IMR-90 (cell line): ENCODE measurements at places on chromosomes 2 and 18. TPM values are rescaled to one million over a fixed set of nuclear protein-coding genes. Genes with fewer than 3 reads are reported as not detected.
A peak's percentile ranks its signal among the peaks of the same experiment; 100 is the strongest.

DNA sequence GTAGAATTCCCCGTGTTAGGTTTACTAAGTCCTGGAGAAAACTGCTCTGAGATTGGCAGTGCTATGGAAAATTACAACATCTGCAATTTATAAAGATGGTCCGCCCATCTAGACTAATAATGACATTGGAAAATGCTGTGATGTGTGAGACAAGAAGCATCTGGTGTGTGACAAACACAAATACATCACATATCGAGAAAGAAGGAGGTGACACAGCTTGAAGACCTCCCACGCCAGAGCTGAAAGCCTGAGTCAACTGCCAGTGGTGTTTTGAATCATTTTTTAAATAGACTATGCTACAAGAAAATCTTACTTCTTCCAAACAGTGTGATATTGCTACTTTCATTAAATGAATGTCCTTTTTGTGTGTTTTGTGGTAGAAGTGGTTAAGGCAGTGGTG is 8.6 kb upstream of the ANO7 start:
- DNase-seq: peak; percentile 36

DNA sequence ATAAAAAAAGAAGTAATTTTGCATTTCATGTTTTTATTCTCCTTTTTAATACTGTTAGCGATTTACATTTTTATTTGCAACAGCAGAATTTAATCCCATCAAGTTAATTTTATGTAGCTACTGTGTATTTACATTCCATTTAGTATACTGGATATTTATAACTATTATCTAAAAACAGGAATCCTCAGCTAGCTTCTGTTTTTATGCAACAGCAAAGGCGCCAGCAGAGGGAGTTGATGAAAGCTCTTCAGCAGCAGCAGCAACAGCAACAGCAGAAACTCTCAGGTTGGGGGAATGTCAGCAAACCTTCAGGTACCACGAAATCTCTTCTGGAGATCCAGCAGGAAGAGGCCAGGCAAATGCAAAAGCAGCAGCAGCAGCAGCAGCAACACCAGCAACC is 26.2 kb upstream of the SNORC start:
- no peak for DNase-seq

GRCh38 chr2:189304360-189304759 is 124.8 kb upstream of the COL5A2 start:
- DNase-seq: no peak

GRCh38 chr18:289026-289425 is 21.2 kb upstream of the THOC1 start:
- no peak for DNase-seq

- DNase-seq: no peak
These were observed 142.9 kb downstream of the PKP4 start for GRCh38 chr2:158599609-158600008.

DSG2 gene
- 1.7 and 2.3 TPM in 2 replicates for total RNA-seq

PARD6G gene
- 2.5 and 3.3 TPM in 2 replicates for total RNA-seq

DNA sequence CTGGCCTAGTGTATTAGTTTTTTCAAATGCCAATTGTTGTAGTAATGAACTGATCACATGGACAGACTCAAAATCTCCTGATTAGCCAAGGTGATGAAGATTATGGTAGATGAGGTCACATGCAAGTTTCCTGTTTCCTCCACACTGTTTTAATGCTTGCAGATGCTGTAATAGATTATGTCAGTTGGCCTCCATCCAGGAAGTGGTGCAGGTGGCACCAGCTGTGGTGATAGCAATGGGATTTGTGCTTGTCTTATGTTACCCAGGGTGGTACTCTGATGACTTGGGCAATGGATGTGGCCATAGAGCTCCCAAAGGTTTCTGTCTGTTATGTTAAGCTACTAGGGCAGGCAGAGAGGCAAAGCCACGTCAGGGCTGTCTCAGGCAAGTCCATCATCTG is 332.9 kb upstream of the DDX18 start:
- DNase-seq: no peak

DNA sequence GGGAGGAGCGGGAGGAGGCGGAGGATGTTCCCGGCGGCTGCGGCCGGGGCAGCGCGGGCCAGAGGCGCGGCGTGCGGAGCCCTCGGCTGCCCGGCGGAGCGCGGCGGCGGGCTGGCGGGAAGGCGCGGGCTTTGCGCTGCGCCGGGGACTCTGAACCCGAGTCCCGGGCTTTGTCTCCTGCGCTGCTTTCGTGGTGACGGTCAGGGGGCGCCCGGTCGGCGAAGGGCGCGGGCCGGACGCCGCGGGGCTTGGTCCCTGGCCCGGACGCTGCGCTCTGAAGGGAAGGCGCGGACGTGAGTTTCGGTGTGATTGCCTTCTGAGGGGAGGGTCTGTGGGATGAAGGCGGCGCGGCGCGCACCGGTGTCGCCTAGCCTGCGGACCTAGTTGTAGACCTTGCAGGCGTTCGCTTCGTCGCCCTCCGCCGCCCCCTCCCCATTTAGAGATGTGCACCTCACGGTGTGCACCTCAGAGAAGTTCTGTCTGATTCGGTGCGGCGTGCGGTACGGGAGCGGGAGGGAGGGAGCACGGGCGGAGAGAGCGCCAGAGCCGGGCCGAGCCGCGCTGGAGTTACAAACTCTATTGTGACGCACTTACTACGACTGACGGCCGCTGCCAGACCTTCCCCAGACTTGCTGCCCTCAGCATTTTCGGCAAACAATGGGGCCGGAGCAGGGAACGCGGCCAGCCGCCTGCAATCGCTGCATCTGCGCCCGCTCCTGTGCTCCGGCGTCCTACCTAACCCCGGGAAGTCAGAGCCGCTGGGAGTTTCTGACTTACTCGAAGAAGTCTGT is 2.1 kb downstream of the BCL2L11 start:
- peak; percentile 82 for DNase-seq

DSC3 gene
- total RNA-seq: under 0.01 TPM in 2 replicates

DNA sequence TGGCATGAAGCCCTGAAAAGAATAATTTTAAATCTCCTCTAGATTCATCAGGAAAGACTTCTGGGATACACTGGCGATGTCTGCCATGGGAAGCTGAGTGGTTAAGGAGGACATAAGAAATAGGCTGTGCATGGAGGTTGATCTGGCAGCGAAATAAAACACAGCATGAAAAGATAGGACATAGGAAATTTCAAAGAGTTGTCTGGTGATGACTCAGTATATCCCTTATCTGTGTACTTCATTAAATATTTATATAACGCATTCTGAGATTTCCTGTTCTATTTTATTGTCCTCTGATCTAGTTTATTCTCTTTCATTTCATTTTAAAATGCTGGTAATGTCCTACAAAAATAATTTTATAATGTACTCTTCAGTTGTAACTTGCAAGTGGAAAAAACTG is 1337.3 kb upstream of the DDX18 start:
- no peak for DNase-seq

DNA sequence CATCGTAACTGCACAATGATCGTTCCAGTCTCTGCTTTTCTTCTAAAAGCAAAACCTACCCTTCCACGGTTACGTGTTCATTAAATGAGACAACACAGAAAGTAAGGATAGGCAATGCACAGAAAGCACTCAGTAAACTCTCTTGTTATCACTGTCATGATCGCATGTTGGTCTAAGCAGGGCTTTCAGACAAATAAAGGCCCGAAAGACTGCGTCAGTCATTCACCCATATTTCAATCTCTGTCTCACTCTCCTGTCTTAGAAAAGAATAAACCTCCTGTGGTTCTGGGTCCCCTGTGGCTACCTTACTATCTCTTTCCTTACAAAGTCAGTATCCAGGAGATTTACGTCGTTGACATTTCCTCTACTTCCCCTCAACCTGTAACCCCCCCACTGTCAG is 160.9 kb downstream of the VAPA start:
- DNase-seq: no peak

ZSWIM2 gene
- 0.28 TPM in 1 of 2 replicates, not detected in the other for total RNA-seq

GRCh38 chr2:145741181-145741580 is 1221.3 kb upstream of the ZEB2 start:
- no peak for DNase-seq

GPC1 gene
- total RNA-seq: 16.0 and 18.6 TPM in 2 replicates

DNA sequence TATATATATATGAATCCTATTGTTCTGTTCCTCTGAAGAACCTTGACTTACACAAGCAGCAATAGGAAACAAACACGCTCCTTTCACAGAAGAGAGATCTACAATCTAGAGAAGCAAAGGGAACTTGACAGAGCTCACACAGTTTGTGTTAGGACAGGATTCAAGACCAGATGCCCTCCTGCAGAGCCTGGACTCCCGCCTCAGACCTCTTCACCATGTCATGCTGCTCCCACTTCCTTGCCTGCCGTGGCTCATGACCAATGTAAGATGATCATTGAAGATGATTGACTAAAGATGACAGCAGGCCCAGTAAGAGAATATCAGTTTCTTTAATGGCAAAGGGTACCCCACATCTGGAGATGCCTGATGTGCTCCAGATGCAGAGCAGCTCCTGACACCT is 111.2 kb upstream of the AGAP1 start:
- DNase-seq: no peak

GRCh38 chr2:46246790-46247189 is 50.4 kb upstream of the EPAS1 start:
- no peak for DNase-seq
